ENCODE measurements at places on chromosomes 3 and 15.
A peak's percentile ranks its signal among the peaks of the same experiment; 100 is the strongest.

DNA sequence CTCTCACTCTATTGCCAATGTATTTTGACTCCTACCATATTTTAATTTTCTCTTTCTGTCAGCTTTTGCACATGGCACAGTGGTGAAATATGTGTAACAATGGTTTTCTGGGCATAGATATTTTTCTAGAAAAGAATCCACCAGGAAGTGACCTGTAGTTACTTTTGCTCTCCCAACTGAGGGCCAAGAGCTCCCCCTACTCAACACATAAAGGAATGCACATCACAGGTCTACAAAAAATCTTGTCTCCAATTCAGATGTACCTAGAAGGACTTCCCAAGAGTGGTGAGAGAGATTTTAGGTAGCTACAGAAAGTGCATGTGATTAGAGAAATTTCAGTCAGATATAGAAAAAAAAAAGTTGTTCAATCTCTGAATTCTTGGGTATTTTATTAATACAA, 15.6 kb downstream of the CPA3 start:
- ATAC-seq, result no peak

GRCh38 chr15:64824929-64825430, 467 bp downstream of the PIF1 start:
- peak; percentile 3 for ATAC-seq

GRCh38 chr15:83352119-83352518, 67.7 kb upstream of the BNC1 start:
- no peak for ATAC-seq

DNA sequence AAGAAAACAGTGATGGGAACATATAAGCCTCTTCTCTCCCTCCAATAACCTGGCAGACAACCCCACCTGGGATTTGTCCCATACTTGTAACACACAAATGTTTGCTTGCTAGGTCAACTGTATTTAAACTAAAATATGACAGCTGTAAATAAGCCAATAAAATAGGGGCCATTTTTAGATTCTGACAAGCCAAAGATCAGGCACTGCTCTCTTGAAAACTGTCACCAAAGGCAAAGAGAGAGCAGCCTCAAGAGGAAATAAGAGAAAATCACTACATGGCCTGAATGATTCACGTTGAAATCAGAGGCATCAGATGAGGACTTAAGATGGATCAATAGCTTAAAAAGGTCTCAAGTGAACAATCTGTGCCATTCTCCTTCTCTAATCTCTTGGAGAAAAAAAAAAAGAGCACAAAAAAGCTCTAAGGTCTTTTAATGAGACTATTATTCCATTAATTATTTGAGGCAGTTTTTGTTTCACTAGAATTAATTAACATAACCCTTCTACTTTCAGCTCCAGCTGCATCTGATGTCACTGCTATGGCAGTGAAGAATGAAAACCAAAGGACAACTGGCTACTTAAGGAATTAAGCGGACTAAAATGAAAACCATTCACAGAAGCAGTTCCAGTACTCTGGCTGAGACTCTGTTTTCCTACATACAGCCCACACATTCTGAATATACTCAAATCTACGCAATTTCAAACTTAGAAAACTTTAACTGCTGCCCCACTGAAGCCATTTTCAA, 19.0 kb downstream of the MYO5A start:
- peak; percentile 49 for ATAC-seq

- ATAC-seq, result no peak
These were observed 103.1 kb upstream of the UNC13C start for GRCh38 chr15:53875139-53875538.

GRCh38 chr3:123658852-123659206, 74.0 kb upstream of the HACD2 start:
- ATAC-seq, result no peak

- no peak for ATAC-seq
These were observed 12.6 kb upstream of the ADPGK start for GRCh38 chr15:72796210-72796514.

DNA sequence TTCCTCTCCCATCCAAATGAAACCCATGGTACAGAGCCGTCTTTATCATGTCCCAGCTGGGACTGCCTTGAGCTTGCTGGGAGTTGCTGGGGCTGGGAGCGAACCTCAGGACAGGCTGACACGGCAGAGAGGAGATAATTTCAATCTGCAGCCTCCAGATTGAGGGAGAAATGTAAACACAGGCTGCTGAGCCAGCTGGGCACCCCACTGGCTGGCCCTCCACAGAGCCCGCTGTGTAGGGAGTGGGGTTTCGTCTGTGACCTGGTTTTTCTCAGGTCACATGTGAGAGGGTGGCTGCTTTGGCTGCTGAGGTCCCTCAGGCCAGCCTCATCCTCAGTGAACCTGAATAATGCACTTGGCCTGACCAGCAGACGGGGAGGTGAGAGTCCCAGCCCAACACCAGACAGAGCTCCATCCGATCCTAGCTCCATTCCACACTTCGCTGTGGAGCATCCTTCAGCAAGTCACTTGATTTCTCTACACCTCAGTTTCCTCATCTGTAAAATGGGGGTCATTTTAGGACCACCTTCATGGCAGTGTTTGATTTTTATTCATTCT, 121.6 kb upstream of the MRPS22 start:
- no peak for ATAC-seq

- no peak for ATAC-seq
These were observed 41.3 kb downstream of the APBA2 start for GRCh38 chr15:28927043-28927442.

- no peak for ATAC-seq
These were observed 1367.0 kb downstream of the OTOL1 start for GRCh38 chr3:162863579-162863978.

DNA sequence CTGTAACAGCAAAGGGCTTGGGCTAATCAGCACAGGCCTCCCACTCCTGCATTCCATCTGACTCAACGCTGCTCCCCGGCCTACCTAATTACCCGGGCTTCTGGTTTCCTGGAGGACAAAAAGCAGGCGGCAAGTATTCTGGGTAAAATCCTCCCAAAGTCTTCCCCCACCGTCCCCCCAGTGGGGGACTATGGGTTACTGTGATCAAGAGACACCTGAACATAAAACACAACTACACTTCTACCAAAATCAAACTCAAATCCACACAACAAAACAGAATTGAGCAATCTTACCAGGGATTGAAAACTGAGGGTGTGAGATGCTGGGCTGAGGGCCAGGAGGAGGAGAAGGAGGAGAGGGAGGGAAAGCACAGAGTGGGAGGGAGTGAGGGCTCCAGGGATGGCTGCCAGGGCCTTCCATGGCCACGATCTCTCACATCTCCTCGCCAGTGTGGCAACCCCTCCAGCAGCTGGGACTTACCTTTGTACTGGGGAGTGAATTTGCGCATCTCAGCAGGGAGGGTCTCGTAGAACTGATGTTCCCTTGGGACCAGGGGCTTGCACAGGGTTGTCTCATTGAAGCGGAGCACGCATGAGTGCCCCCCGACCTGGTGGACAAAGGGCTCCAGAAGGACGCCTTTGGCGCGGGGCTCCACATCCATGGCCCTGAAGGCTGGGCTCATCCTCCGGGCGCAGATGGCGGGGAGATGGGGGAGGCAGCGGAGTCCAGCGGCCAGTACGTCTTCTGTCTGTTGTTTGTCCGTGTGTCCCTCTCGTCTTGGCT, 9.1 kb upstream of the NCKIPSD start:
- no peak for ATAC-seq

DNA sequence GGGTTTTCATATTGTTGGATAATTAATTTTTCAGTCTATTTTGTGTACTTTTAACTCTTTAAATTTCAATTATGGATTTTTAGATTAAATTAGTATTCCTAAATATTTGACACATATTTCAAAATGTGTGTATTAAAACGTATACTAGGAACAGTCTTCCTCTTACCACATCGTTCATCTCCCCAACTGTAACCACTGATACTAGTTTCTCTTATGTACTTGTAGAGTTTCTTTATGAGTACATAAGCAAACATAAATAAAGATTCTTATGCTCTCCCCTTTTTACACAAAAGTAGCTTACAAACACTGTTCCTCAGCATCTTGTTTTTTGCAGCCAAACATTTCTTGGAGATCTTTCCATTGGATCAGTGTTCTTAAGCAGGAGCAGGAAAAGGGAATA, 45.9 kb downstream of the CMSS1 start:
- ATAC-seq, result no peak

DNA sequence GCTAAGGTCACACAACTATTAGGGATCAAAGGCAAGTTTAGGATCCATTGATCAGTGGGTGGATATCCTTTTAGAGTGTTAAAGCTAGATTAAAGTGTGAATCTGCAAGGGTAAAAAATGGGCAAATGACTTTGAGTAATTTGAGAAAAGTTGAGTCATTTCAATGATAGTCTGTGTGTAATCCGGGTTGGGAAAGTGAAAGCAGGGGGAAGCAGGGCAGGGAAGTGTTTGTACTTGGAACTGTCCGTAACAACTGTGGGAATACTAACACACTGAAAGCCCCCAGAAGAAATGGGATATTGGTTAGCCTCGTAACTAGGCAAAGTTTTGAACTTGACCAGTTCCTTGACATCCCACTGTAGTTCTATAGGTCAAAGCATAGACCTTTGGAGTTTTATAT, 187.2 kb upstream of the SLITRK3 start:
- ATAC-seq, result no peak

GRCh38 chr15:67805008-67805665, 20.2 kb upstream of the SKOR1 start:
- ATAC-seq, result no peak

DNA sequence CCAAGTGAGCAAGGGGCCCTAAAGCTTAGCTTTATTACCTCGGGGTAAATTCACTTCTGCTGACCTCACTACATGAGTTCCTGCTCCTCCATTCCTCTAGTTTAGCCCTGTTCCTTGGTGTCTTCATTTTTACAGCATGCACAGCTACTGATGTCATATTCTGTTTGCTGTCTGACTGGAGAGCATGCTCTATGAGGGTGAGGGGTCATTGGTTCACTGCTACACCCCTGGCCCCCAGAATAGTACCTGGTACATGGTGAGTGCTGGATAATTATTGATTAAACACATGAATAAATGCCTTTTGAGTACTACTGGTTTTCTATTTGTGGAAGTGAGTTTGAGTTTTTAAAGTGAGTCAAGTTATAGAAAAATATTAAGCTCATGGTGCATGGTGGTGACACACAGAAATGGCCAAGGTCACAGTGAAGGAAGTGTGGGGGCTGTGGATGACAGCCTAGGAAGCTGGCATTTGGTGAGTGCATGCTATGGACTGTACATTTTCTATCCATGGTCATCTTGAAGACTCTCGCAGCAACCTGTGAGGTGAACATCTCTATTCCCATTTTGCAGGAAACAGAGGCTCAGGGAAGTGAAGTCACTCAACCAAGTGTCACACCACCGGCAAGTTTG, 34.0 kb downstream of the RPLP1 start:
- ATAC-seq, result no peak

- no peak for ATAC-seq
These were observed 110.6 kb upstream of the DCBLD2 start for GRCh38 chr3:99012051-99012450.

DNA sequence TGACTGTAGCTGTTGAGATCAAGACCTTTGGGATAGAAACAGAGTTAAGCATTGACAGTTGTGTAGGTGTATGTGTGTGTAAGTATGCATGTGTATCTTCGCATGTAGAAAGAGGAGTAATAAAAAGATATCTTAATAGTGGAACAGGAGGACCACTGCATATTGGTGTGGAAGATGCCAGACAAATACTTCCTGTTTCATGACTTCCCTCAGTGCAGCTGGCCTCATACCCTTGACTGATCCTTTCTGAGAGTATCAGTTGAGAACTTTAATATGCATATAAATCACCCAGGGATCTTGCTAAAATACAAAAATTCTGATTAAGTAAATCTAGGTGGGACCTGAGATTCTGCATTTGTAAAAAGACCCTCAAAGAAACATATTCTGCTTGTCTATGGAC, 8.5 kb upstream of the ZBED2 start:
- no peak for ATAC-seq

DNA sequence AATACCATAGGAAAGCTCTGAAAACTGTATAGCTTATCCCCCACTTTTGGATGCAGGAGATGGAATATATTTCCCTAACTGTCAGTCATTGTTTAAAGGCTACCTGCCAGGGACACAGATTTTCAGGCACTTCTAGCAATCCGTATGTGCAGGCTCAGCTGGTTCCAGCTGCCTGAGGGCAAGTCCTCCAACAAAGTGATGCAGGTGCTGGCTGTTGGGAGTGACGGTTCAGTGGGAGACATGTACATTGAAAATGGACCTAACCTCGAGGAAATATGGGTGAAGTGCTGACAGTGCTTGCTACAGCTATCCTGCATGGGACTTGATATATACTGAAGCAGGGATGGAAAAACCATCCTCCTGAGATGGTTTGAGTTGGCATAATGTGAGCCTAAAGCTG, 153.1 kb upstream of the GAP43 start:
- no peak for ATAC-seq

DNA sequence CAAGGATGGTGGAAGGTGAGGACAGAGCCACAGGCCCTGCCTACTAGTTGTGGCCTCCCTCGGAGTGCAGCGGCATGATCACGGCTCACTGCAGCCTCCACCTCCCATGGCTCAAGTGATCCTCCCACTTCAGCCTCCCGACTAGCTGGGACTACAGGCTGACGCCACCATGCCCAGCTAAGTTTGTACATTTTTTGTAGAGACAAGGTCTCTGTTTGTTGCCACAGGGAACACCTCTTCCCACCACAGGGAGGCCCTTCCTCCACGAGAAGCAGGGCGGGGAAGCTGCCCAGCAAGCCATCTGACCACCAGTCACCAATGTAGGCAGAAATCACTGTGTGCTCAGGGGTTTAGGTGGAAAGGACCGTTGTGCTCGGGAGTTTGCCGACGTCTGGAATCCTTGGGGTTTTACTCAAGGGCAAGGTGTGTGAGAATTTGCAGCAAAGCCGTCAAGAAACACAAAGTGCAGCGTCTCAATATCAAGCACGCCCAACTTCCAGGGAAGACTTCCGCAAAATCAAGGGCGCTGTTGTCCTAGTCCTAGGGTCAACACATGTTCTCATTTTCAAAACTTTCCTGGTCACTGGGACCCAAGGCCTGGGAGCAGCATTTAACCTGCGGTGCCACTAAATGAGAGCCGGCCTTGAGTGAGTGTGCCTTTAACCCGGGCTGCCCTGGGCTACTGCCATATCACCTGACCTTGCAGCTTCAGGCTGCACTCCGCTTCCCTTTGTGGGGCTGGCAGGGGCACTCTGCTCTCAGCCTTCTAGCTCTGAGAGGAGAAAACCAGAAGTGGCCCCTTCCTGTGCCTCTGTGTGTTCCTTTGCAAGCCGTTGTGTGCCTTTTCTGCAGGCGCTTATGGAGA, 65.7 kb downstream of the SLC12A8 start:
- ATAC-seq, result no peak

DNA sequence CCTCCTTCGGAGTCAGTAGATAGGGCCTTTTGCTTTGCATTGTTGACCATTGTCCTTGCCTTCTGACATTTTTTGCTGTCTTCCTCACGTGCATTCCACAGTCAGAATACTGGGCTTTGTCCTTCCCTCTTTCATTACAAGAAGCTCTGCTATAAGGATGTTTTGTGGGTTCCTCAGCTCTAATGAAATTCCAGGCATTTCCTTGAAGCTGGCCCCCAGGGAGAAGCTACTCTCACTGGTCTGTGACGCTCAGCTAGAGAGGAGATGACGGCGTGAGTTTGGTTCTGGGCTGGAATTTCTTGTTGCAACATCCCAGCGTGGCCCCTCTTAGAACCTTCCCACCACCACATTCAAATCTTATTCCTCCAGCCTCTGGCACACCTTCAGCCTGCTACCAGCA, 210.2 kb downstream of the TJP1 start:
- ATAC-seq, result no peak
